ENCODE measurements at places on chromosomes 7 and 10. TPM values are rescaled to one million over a fixed set of nuclear protein-coding genes. Genes with fewer than 3 reads are reported as not detected.

GRCh38 chr10:60801522-60801921 lies 23.2 kb downstream of the CDK1 start:
- no peak for DNase-seq

Gene SFRP4
- total RNA-seq, result 27.2 TPM

- no peak for DNase-seq
Measured at GRCh38 chr7:29401769-29402168, 161.9 kb upstream of the PRR15 start.

DNA sequence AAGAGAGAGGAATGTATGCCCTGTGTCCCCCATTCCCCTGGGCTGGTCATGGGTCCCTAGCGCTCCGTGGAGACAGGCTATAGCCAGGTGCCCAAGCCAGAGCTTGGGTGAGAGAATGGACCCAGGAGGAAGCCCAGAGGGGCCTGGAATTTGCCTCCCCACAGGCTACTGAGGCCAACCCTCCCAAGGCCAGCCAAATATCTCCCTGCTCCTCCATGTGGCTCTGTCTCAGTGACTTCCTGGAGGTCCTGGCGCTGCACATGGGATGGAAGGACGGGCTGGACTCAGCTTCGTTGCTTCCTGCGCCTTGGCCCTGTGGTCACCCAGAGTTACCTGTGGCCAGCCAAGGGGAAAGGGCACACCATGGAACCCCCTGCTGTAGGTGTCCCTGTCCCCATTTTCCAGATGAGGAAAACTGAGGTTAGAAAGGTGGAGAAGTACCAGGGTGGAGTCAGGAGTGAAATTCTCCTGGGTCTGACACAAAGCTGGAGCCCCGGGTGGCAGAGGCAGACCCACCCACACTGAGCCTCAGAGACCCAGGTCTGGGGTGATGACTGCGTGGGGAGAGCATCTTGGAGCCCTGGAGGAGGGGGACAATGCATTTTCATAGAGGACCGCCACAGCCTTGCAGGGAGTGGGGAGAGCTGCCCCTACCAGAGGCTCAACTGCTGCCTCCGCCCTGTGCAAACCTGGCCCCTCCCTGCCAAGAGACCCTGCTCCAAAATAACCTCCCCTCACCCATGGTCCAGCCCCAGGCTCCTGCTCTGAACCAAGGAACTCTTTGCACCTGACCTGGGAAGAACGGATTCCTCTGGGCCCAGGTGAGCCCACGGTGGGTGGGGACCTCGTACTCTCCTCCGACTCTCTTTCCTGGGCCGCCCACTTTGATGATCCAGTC lies 42.6 kb downstream of the TMEM270 start:
- no peak for DNase-seq

GRCh38 chr7:101969997-101970585 lies 152.7 kb downstream of the CUX1 start:
- no peak for DNase-seq

- no peak for DNase-seq
Measured at GRCh38 chr10:131638880-131639278, 261.9 kb upstream of the PPP2R2D start.

Gene NPC1L1
- total RNA-seq, result 0.33 TPM

- DNase-seq, result no peak
Measured at GRCh38 chr10:32239769-32240168, 107.2 kb downstream of the EPC1 start.
